ENCODE measurements at places on chromosomes 6 and 20.

- no peak for DNase-seq
These were observed 9.1 kb upstream of the ANKRD60 start for GRCh38 chr20:58237318-58238132.

- no peak for DNase-seq
These were observed 2.2 kb upstream of the RPF2 start for GRCh38 chr6:110979565-110980101.

- no peak for DNase-seq
These were observed 295.5 kb upstream of the JARID2 start for GRCh38 chr6:14950103-14950969.

DNA sequence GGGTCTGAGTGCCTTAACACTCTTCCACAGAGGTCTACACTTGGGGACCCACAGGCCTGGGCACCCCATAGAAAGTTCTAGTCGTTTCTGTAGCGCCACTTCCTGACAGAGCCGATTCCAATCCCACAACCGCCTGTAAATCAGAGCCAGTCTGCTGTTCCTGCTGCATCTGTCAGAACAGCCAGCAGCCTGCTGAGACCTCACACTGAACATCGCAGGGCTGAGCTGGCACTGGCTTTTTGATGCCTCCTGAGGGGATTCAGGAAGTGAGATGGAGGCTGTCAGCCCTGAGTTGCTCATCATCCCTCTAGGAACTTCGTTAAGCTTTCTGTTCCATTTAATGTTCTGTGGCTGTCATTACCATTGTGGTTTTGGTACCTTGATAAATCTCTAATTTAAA, 48.9 kb downstream of the DCBLD1 start:
- DNase-seq: no peak

DNA sequence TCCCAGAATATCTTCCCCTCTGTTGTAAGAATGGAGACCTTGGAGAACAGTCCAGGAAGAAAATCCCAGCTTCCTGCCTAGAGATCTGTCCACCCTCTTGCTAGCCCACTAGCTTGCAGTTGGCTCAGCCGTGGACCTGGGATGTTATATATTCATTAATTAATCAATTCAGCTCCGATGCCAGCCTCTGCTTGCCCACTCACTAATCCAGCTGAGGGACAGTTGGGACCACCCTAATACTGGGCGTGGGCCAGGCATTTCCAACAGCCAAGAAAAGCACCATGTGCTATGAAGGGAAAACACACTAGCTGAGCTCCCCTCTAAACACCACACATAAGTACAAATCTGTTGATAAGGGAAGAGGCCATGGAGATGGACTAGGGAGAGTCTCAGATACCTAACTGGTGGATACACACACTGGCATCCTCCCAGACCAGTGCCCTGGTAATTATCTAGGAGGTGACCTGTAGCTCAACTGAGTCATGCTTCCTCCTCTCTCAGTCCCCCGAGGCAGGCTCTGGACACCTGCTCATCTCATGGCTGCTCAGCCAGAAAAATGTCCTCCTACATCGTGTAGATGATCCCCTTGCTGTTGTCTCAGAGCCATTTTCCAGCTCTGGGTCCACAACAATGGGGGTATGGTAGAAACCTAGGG, 78.9 kb downstream of the ANKRD60 start:
- DNase-seq: no peak

- no peak for DNase-seq
These were observed 8.1 kb upstream of the CCN5 start for GRCh38 chr20:44707018-44707579.

DNA sequence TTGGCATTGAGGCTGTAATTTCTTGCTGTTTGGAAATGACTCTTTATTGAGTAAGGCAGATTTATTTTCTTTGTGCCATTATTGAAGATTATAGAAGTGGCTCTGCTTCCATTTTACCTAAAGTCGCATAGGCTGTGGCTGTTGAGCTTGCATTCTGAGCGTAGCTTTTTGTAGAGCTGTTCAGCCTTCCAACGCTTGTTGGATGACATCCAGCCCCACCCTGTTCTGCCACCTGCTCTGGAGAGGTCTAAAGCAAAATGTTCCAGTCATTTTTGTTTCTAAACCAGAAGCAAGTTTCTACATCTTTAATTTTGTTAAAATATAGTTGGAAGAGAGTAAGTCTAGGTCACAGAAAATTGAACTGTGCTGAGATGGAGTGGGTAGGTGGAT, 24.4 kb downstream of the UST start:
- no peak for DNase-seq

- DNase-seq: no peak
These were observed 490.6 kb upstream of the POU3F2 start for GRCh38 chr6:98343797-98344196.

GRCh38 chr6:20846602-20847028, 312.4 kb downstream of the CDKAL1 start:
- DNase-seq: no peak

GRCh38 chr6:120363429-120363828, 970.9 kb downstream of the TBC1D32 start:
- DNase-seq: no peak

DNA sequence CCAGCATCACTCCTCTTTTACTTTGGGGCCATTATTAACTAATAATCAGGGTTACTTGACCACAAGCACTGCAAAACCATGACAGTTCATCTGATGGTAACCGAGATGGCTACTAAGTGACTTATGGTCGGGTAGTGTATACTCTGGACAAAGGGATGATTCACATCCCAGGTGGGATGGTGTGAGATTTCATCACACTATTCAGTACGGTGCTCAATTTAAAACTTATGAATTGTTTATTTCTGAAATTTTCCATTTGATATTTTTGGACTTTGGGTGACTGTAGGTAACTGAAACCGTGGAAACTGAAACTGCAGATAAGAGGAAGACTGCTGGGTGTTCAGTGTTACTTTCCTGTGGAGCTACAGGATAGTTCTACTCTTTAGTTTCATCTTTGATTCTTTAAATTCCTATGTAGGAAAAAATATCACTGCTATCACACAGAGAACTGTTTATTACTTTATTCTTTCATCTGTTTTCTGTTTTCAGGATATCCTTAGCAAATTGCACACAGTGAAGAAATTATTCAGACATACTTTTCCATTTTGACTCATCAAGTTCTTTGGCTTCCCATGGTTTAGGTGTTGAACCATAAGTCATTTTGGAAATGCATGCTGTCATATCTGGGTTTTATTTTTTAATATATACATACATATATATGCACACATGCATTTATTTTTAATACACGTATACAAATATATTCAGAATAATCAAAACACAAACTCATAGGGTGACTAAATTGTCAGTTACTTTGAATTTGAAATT, 59.1 kb upstream of the C20orf144 start:
- DNase-seq: no peak

DNA sequence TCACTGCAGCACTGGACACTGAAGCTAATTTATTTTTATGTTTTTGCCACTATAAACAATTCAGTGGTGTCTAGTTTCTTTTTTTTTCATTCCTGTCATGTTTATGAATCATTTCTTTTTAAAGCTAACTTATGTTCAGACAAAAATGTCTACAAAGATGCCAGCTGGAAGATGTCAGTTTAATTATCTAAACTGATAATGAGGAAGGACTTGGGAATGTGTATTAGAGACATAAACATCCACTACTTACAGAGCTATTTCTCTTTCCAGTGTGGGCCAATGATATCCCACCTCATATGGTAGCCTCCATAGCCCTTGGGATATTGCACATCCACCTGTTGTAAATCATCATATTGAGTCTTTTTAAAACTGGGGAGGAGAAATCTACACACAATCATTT, 132.1 kb upstream of the FAM184A start:
- DNase-seq: no peak

DNA sequence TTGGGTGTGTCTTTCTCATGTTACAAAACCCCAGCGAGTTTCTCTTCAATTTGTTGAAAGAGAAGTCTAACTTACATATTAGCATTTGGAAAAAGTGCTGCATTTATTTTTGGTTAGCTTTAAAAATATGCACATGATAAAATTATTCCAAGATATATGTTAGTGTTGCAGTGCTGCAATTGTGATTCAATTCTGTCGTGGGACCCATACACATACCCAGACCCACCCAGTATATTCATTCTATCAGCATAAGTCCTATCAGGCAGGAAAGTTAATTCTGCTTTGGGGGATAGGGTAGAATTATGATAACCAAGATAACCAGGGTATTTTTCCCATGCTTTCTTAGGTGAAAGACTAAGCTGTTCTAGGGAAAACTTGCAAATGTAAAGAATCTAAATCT, 313.5 kb downstream of the EPHA7 start:
- no peak for DNase-seq

- no peak for DNase-seq
These were observed 27.3 kb upstream of the RPP40 start for GRCh38 chr6:5031150-5031549.

GRCh38 chr6:98498866-98499265, 335.5 kb upstream of the POU3F2 start:
- DNase-seq: no peak

DNA sequence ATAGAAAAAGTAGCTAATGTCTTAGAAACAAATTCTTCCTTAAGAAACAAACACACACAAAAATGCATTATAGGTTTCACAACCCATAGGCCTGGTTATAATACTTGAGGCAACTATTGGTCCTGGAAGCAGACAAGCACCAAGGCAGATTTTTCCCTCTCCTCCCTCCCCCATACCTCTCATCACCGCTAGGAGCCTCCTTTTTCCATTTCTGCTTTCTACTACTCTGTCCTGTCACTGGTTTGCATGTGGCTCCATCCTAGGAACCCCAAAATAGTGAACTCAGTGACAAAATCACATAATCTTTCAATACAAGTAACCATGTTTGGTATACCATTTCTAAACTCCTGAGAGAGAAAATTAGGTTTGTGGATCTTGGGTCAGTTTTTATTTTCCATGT, 66.1 kb downstream of the HMGCLL1 start:
- DNase-seq: no peak
